ENCODE measurements at places on chromosomes 12 and 14. TPM values are rescaled to one million over a fixed set of nuclear protein-coding genes. Genes with fewer than 3 reads are reported as not detected.
A peak's percentile ranks its signal among the peaks of the same experiment; 100 is the strongest.

DNA sequence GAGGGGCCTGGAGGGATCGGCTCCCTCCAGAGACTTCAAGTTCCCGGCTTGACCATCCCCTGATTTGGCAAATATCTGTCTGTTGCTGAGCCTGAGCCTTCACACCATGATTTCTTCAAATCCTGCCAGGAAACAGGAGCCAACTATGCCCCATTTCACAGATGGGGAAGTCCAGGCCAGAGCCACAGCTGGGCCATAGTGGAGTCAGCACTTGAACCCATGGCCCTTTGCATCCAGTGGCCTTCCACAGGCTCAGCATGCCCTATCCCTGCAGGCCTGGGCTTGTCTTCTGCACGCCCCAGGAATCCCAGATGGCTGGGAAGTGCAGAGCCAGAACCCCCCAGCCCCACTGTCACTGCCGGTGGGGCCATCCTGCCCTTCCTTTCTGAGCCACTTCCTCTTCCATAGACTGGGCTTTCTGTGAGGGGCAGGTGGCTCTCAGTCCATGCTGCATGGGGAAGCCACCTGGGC, 44.9 kb downstream of the CYP46A1 start:
- H3K4me1 ChIP-seq: peaks cover 12% of the 10 kb centered on the region
- DNase-seq: no peak
- H3K4me3 ChIP-seq: no peak overlapping the region
- H3K36me3 ChIP-seq: no peaks in the 10 kb centered on the region
- H3K27me3 ChIP-seq: peaks cover 10% of the 10 kb centered on the region

- peaks cover 2% of the 10 kb centered on the region for H3K36me3 ChIP-seq
- no peak for DNase-seq
- H3K4me1 ChIP-seq: peaks cover 13% of the 10 kb centered on the region
- H3K4me3 ChIP-seq: no peak overlapping the region
Measured at GRCh38 chr12:95178136-95178535, 39.1 kb downstream of the FGD6 start.

GRCh38 chr12:30570211-30570890, 125.3 kb downstream of the IPO8 start:
- no peak overlapping the region for H3K4me3 ChIP-seq
- no peaks in the 10 kb centered on the region for H3K4me1 ChIP-seq
- no peak overlapping the region for H3K27ac ChIP-seq
- DNase-seq: no peak
- no peaks in the 10 kb centered on the region for H3K36me3 ChIP-seq

GRCh38 chr14:68198713-68199495, 379.3 kb downstream of the RAD51B start:
- no peak for DNase-seq
- H3K4me1 ChIP-seq: peaks cover 45% of the 10 kb centered on the region
- no peak overlapping the region for H3K27ac ChIP-seq
- H3K27me3 ChIP-seq: no peaks in the 10 kb centered on the region
- peaks cover 5% of the 10 kb centered on the region for H3K36me3 ChIP-seq
- H3K4me3 ChIP-seq: no peak overlapping the region

- H3K4me1 ChIP-seq: no peaks in the 10 kb centered on the region
- peaks cover 27% of the 10 kb centered on the region for H3K36me3 ChIP-seq
- peak overlapping the region; percentile 22 for H3K27ac ChIP-seq
- H3K4me3 ChIP-seq: no peak overlapping the region
- no peak for DNase-seq
Measured at GRCh38 chr12:48671231-48671856, 10.7 kb downstream of the KANSL2 start.

DNA sequence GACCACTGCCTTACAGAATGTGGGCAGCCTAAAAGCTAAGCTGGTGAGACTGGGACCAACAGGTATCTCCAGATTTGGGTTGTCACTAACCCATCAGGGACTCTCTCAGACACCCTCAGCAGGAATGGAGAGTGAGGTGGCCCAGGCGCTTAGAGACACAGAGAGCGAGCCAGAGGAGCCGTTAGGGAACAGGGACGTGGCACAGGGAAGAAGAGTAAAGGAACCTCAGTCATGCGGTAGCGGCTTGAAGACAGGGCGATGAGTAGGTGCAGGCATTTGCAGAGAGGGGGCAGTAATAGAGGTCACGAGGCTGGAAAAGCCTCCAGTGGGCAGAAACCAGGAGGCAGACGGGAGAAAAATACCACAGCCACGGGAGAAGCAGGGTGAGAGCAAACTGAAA, 158.0 kb upstream of the CCND2 start:
- H3K4me1 ChIP-seq: peaks cover 3% of the 10 kb centered on the region
- peaks cover 60% of the 10 kb centered on the region for H3K27me3 ChIP-seq
- H3K36me3 ChIP-seq: no peaks in the 10 kb centered on the region
- H3K4me3 ChIP-seq: no peak overlapping the region
- H3K27ac ChIP-seq: no peak overlapping the region

DNA sequence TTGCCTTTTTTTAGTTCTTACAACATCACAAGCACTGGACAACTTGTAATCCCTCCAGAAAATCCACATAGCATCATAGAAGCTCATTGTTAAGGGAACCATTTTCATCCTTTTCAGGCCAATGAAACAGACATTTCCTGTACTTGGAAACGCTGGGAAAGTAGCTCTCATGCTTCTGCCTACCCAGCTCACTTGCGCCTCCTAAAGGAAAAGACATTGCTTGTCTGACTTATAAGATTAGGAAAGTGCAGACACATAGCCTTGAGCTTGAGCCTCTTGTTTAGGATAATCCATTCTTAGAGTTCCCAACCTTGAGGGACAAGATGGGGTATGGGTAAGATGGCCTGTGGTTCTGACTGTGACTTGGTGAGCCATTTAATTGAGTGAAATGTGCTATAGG, 589.5 kb downstream of the NOVA1 start:
- no peaks in the 10 kb centered on the region for H3K4me1 ChIP-seq
- no peak for DNase-seq
- H3K27ac ChIP-seq: no peak overlapping the region
- no peak overlapping the region for H3K4me3 ChIP-seq
- H3K27me3 ChIP-seq: no peaks in the 10 kb centered on the region

- H3K27me3 ChIP-seq: no peaks in the 10 kb centered on the region
- H3K4me3 ChIP-seq: no peak overlapping the region
- no peak for DNase-seq
- H3K4me1 ChIP-seq: no peaks in the 10 kb centered on the region
- peaks cover 33% of the 10 kb centered on the region for H3K36me3 ChIP-seq
- no peak overlapping the region for H3K27ac ChIP-seq
Measured at GRCh38 chr12:121264951-121265515, 31.5 kb downstream of the CAMKK2 start.

NPFF gene
- not detected for total RNA-seq

KRT78 gene
- not detected for total RNA-seq

CLEC9A gene
- total RNA-seq: not detected

All from progenitor cell of endocrine pancreas (in vitro differentiated cells).